ENCODE measurements at places on chromosomes 1 and 21.

DNA sequence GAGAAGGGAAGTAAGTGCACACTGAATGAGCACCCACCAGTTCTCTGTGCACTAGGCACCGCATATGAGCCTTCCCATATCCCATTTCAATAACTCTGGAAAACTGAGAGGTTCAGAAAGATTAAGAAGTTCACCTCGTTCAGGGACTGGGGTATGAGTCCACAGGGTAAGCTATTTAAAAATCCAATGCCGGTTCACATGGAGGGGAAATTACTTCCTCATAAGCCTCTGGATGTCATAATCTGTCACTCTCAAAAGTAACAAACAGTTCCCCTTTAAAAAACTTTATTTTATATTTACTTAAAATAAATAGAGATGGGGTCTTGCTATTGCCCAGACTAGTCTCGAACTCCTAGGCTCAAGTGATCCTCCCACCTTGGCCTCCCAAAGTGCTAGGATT, 1.9 kb downstream of the OR2B11 start:
- H3K4me1 ChIP-seq = no peaks in the 10 kb centered on the region
- no peaks in the 10 kb centered on the region for H3K36me3 ChIP-seq
- H3K4me3 ChIP-seq = no peak overlapping the region
- no peaks in the 10 kb centered on the region for H3K27me3 ChIP-seq

DNA sequence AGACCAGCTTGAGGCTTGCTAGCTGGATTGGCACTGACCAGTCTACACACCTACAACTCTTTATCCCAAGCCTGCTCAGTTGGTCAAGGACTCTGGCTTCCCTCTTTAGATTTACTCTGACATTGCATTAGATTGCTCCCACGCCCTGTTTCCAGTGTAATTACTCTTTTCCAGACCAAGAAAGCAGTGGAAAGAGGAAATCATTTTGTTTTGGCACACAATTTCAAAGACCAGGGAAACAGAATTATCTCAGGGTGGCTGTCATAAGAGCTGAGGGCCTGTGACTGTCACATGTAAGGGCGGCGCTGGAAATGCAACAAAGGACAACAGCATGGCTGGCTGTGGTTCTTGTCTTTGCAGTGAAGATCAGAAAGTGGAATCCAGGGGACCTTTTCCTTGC, 302.7 kb downstream of the HHAT start:
- H3K27ac ChIP-seq = no peak overlapping the region
- peaks cover 3% of the 10 kb centered on the region for H3K4me1 ChIP-seq
- H3K27me3 ChIP-seq = no peaks in the 10 kb centered on the region

- no peak for DNase-seq
- no peaks in the 10 kb centered on the region for H3K36me3 ChIP-seq
- no peaks in the 10 kb centered on the region for H3K27me3 ChIP-seq
- H3K4me1 ChIP-seq = peaks cover 35% of the 10 kb centered on the region
Measured at GRCh38 chr1:27491748-27492700, 2.1 kb upstream of the WASF2 start.

GRCh38 chr1:177858332-177858821, 111.5 kb downstream of the SEC16B start:
- H3K27ac ChIP-seq = peak overlapping the region; percentile 48
- H3K27me3 ChIP-seq = no peaks in the 10 kb centered on the region
- H3K4me1 ChIP-seq = peaks cover 11% of the 10 kb centered on the region
- DNase-seq = peak; percentile 38

DNA sequence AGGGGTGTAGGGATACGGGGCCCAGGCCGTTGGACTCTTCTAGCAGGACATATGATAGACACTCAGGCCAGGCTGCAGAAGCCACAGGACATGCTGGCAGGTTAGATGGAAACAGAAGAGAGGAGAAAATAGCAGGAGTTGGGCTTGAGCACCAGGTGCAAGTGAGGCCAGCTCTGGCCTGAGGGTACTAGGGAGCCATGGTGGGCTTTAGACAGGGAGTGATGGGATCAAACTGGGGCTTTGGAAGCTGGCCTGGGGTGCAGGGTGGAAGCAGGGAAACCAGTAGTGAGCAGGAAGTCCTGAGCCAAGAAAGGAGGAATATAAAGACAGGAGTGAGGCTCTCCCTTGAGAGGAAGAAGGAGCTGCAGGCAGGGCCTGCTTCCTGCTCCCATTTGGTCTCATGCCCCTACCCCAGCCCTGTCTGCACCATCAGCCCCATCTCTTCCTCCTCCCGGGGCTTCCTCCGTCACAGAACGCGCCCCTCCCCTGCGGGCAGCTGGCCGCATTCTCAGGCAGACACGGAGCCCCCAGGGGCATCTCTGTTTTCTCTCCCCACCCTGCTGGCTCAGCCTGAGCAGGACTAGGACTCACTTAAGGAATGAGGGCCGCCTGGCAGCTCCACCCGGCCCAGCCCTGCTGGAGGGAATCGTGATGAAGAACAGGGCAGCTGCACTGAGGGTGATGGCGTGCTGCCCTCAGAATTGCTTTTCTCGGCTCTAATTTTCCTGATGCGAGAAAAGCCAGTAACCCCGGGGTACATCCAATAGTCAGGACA, 165.5 kb upstream of the TMEM51 start:
- H3K4me3 ChIP-seq = no peak overlapping the region
- no peaks in the 10 kb centered on the region for H3K27me3 ChIP-seq
- no peak overlapping the region for H3K27ac ChIP-seq

- no peaks in the 10 kb centered on the region for H3K36me3 ChIP-seq
- DNase-seq = no peak
- H3K4me1 ChIP-seq = peaks cover 21% of the 10 kb centered on the region
- no peak overlapping the region for H3K27ac ChIP-seq
Measured at GRCh38 chr1:30684259-30684658, 39.1 kb downstream of the MATN1 start.

GRCh38 chr1:19769211-19769932, 30.3 kb downstream of the TMCO4 start:
- H3K27ac ChIP-seq = no peak overlapping the region
- H3K27me3 ChIP-seq = no peaks in the 10 kb centered on the region
- H3K4me3 ChIP-seq = no peak overlapping the region
- peaks cover 6% of the 10 kb centered on the region for H3K4me1 ChIP-seq

DNA sequence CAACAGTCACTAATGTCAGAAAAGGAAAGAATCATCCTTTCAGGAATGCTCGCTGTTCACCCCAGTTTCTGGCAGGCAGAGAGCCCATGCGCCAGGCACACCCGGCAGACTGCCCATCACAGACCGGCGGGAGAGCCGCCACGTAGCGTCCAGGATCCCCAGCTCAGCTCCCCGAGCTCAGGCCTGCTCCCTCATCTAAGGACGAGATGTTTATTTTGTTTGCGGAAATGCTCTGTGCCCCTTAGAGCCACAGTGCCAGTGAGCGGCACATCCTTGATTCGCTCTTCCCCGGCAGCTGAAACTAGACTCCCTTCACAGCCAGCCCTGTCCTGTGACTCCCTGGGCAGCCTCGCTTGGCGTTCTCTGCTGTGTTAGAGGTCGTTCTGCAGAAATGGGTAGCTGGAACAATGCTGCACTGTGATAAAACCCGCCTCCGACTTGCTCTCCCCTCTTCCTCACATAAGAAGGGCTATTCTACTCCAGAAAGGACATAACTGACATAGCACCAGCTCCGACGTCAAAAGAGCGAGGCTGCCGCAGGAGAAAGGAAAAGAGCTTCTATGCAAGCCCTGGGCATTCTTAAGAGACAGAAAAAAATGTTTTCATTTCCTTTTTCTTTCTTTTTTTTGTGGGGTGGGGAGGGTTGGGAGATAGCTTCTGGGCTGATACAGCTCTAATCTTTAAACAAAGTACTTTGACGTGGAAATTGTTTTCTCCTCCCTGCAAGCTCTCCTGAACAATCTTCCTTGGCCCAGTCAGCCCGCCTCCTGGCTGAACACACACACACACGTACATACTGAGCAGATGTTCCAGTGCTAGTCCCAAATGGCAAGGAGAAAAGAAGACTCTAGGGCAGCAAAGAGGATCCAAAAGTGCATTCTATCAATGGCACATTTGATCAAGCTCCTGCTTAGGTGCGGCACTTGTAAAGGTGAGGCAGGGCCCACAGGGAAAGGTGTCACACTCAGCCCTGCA, 37.2 kb downstream of the MRAP start:
- H3K4me3 ChIP-seq = no peak overlapping the region

DNA sequence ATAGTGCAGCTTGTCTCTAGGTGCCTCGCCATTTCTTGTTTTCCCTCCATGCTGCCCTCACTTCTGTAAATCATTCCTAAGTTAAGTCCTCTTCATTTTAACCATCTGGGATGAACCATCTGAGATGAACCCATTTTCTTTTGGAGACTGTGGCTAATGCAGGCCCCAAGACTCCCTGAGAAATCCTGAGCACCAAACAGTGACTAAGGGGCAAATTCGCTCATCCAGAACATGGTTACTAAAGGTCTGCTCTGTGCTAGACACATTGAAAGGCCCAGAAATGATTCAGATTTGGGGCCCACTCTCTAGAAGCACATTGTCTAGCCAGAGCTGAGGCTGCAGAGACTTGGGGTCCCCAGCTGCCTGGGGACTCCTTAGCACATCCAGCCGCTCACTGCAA, 151.9 kb upstream of the CTTNBP2NL start:
- H3K4me1 ChIP-seq = peaks cover 4% of the 10 kb centered on the region
- H3K4me3 ChIP-seq = no peak overlapping the region
- H3K27me3 ChIP-seq = no peaks in the 10 kb centered on the region
- DNase-seq = no peak
- H3K27ac ChIP-seq = no peak overlapping the region

Measured in spinal cord (tissue), 10 donors.